ENCODE measurements at places on chromosomes 5 and 9.
A peak's percentile ranks its signal among the peaks of the same experiment; 100 is the strongest.

GRCh38 chr9:90307167-90307833 is 335.3 kb downstream of the DIRAS2 start:
- DNase-seq, result no peak

- no peak for DNase-seq
Measured at GRCh38 chr5:126103868-126104267, 319.3 kb upstream of the GRAMD2B start.

- no peak for DNase-seq
Measured at GRCh38 chr9:96164268-96164683, 137.7 kb downstream of the HSD17B3 start.

GRCh38 chr5:76277736-76278135 is 125.3 kb upstream of the IQGAP2 start:
- no peak for DNase-seq

DNA sequence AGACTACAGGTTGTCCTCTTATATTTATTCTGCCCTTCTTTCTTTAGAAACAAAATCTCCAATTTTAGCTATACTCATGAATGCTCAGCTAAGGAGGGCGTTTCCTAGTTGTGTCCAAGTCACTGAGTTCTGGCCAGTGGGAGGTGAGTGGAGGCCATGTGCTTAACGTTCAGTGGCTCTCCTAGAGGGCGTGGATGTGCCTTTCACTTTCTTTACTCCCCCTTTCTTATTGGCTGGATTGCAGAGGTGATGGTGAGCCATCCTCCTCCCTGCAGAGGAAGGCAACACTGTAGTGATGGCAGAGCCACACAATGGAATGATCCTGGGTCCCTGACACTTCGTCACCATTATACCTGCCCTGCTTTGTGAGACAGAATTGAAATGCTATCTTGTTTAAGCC is 54.6 kb downstream of the ALG2 start:
- no peak for DNase-seq

DNA sequence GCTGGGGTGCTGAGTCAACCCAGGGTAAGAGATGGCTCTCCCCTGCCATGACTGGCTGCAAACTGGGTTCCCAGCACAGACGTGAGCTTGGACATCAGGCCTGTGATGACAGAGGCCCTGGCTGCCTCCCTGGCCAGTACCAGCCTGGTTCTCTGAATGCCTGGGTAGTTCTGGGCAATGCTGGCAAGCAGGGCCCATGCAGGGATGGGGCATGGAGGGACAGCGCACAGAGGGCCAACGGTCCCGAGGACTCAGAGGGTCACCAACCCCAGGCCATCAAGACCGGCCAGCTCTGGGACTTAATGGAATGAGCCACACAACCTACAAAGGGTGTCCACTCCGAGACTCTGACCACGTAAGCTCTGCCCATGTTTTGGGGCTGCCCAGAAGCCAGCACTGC is 241.4 kb downstream of the FSTL4 start:
- no peak for DNase-seq

GRCh38 chr5:137916923-137917322 is 27.7 kb downstream of the PKD2L2 start:
- DNase-seq, result no peak

GRCh38 chr5:178931846-178932760 is 8.9 kb upstream of the ZNF454 start:
- DNase-seq, result no peak

GRCh38 chr9:107738789-107739188 is 249.2 kb upstream of the KLF4 start:
- DNase-seq, result no peak

DNA sequence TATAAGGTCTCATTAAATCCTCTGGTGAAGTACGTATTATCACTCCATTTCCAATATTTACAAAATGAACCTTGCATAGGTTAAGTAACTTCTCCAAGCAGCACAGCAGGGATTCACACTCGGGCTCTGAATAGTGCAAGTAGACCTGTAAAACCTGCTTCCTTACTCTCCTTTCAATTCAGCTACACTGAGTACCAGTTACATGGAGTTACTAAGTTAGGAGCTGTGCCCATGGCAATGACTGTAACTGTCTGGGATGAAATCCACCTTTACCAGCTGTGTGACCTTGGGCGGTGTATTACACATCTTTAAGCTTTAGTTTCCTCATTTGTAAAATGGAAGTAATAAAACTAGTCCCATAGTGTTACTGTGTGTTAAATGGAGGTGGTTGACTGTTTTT is 15.9 kb upstream of the MOB3B start:
- DNase-seq, result no peak

GRCh38 chr9:117233016-117233415 is 181.8 kb downstream of the ASTN2 start:
- no peak for DNase-seq

DNA sequence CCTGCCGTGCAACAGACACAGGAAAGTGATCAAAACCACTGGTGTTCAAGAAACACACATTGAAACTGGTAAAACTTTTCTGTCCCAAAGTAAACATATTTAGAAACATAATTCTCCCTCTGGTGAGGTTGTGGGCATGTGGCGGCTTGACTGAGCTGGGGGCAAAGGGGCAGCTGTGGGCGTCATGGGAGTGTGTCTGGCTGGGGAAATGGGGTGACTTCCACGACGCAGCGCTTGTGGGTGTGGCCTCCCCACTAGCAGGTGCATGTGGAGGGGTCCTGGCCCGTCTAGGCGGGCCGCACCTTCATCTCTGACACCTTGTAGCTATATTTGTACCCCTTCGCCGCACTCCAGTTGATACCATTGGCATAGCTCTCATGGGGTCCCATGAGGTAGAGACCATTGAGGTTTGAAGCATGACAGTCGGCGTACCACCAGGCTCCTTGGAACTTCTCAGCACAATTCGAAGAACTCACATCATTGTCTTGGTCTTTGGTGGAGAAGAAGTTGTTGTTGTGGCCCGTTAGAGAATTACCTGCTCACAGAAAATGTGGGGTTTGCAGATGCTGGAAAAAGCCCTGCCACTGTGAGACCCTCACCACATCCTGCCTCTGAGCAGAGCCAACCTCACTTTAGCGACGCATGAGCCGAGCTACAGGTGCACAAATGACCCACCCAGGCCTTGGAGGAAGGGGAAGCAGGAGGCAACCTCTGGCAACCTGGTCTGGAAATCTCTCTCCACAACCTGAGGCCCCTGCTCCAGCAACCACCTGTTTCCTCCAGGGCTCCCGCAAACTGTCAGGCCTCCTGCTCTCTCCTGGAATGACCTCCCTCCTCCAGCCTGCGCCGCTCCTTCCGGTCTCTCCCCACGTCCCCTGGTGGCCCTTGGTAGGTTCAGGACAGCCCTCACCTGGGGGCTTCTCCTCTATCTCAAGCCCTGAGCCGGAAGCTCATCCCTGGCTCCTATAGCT is 7.9 kb downstream of the FCN1 start:
- no peak for DNase-seq

- DNase-seq, result no peak
Measured at GRCh38 chr9:117777823-117778222, 73.6 kb downstream of the TLR4 start.

- DNase-seq, result no peak
Measured at GRCh38 chr5:52543594-52543993, 244.1 kb upstream of the ITGA1 start.

GRCh38 chr5:107486489-107486888 is 184.2 kb downstream of the EFNA5 start:
- peak; percentile 19 for DNase-seq

DNA sequence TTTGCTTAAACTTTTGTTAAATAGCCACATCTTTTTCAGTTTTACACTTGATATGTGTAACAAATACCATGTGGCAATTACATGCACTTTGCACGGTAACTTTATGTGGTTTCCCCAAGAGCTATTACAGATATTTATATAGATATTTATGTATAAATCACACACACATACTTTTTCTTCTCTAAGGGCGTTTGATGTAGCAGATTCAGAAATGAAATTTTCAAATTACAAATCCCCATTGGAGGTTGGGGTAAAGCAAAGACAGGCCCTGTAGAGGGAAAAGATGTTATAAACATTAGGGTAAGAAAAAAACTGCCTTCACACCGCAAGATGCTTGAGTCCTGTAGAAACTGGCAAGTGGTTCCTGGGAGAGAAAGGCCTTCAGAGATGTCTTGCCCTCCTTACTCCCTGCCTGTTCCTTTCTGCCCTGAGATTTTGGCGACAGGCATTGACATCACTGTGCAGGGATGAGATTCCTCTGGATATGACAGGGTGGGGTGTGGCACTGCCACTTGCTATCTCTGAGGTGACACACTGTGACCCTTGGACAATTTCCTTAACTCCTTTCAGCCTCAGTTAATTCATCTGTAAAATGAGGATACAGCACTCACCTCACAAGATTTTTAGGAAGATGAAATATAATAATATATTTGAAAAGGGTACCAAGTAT is 177.9 kb upstream of the TUT7 start:
- DNase-seq, result no peak

DNA sequence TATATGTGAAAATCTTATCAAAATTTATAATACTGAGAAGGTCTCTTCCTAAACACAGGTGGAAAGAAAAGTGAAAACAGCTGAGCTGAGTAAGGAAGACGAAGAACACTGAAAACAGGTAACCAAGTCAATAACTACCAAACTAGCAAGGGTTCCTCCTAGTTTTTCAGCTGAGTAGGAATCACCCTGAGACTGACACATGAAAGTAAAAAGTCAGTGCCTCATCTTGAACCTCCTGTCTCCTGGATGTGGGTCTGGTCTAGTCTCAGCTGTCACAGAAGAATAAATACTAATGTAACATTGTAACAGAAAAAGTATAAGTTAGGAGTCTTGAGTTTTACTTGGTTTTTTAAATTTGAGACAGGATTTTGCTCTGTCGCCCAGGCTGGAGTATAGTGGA is 121.0 kb downstream of the MEF2C start:
- no peak for DNase-seq

DNA sequence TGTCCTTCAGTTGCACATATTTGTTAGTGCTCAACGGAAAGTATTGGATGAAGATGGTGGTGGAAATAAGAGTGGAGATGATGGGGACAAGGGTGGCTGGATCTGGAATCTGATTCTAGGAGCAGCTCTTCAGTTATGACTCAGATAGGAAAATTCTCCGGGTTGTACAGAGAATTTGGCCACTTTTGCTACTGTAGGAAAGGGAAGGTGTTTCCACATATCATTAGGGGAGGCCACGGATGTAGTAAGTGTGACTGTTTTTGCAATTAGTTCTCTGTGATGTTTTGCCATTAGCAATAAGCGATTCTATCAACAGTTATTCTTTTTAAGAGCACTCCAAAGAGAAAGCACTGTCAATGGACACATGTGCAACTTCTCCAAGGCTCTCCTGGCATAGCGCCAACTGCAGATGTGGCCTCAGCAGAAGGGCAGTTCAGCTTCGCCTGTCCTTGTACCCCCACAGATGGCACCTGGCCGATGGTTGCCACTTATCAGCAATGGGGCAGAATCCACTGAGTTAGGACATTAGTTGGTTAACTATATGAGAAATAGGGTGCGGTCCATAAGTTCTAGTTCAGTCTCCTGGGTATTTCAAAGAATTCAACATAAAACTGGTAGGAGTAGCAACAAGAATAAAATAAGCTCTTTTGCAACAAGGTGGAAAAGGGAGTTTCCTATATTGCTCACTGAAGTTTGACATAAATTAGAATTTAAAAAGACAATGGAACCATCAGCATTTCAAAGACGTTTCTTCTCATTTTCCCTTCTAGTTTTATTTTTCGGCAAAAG is 96.3 kb downstream of the ARSB start:
- DNase-seq, result no peak

DNA sequence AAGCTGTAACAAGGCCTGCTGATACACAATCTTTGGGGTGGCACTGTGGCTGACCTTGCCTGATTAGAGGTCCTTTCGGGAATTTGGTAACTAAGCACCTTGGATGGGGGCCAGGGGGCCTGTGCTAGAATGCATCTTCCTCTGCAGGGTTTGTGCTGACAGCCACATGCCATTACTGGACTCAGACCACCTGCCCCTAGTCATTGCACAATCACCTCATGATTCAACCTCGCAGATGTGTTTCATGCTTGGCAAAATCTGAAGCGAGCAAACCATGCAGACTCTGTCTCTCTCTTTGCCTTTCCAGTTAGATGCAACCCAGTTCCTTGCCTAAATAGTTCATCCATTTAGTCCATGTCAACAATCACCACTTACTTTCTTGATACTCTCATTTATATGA is 96.5 kb upstream of the ERCC6L2 start:
- DNase-seq, result no peak

DNA sequence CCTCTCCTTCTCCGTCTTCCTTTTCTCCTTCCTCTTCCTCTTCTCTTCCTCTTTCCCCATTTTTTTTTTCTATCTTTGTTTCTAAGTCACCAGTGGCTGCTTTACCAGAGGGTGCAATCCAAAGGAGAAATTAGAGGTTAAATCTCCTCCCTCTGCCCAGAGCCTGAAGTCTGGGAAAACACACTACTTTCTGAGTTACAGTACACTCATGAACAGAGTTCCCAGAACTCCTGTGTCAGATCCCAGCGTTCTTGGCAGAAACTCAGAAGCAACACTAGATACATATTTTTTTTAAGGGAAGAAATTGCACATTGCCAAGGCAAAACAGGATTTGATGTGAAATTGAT is 189.0 kb downstream of the SNCAIP start:
- DNase-seq, result no peak

- DNase-seq, result no peak
Measured at GRCh38 chr5:133785182-133785581, 172.8 kb upstream of the FSTL4 start.

DNA sequence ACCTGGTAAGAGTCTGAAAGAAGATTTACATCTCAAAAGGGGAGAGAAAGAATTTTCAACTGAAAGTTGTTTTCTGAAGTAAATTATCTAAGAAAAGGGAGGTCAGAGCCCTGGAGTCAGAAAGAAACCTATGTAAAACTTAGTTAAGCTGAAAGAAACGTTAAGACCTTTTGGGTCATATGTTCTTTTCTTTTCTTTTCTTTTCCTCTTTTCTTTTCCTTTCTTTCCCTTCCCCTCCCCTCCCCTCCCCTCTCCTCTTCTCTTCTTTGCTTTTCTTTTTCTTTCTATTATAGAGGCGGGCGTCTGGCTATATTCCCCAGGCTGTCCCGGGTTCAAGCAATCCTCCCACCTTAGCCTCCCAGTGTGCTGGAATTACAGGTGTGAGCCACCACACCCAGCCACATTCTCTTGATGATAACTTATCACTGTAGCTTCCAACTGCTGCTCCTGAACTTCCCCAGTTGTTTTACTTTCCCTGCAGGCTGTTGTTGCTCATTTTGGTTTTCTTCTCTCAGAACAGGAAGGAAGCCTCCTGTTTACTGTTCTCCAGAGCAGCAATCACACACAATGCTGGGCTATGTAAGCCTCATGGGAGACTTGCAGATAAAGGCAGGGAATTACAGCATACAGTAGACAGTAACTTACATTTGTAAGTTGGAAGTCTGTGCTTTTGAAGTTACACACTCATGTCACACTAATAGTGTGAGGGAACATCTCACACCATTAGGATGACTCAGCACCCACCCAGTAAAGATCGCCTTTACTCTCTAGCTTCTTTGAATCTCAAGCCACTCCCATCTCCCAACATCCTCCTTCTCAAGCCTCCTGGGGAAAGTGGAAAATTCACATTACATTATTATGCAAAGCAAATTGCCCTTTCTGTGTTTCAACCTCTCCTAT is 2216.6 kb upstream of the WWC1 start:
- no peak for DNase-seq

DNA sequence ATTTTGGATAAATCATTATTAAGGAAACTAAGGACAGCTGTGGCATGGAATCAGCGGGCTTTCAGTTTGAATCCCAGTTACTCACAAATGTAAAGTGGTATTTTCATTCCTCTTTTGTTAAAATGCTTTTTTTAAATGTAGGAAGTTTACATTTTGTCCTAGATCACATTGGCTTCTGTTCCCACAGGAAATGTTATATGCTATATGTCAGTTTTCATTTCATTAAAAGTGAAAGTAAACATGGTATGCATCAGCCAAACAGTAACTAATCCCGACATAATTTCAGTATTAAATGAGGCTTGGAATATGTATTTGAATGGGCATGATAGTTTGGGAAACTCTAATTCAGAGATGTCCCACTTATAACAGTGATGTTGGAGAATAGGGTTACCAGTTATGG is 18.6 kb upstream of the SMIM15 start:
- DNase-seq, result no peak
